Stimulated activated CD4-positive, alpha-beta T cell treated with anti-CD3 and anti-CD28 coated beads, TNF-alpha, amount 100 ng/mL, for 4 hours (primary cell): ENCODE measurements at places on chromosomes 12 and 14.

GRCh38 chr12:6215120-6215807 is 15.1 kb downstream of the CD9 start:
- no peak for DNase-seq

DNA sequence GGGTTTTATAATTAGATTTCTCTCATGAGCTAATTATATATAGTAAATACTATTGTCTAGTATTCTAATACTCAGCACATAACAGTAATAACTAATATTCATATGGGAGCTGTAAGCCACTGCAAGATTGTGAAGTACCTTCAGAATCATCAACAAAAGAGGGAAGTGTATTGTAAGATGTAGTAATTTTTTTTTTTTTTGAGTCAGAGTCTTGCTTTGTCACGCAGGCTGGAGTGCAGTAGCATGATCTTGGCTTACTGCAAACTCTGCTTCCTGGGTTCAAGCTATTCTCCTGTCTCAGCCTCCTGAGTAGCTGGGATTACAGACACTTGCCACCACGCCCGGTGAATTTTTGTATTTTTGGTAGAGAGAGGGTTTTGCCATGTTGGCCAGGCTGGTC is 3.1 kb downstream of the GPR33 start:
- DNase-seq = no peak

GRCh38 chr12:63795032-63795687 is 15.5 kb downstream of the RXYLT1 start:
- DNase-seq = no peak

- DNase-seq = no peak
Measured at GRCh38 chr14:35338731-35339405, 46.7 kb downstream of the PSMA6 start.

DNA sequence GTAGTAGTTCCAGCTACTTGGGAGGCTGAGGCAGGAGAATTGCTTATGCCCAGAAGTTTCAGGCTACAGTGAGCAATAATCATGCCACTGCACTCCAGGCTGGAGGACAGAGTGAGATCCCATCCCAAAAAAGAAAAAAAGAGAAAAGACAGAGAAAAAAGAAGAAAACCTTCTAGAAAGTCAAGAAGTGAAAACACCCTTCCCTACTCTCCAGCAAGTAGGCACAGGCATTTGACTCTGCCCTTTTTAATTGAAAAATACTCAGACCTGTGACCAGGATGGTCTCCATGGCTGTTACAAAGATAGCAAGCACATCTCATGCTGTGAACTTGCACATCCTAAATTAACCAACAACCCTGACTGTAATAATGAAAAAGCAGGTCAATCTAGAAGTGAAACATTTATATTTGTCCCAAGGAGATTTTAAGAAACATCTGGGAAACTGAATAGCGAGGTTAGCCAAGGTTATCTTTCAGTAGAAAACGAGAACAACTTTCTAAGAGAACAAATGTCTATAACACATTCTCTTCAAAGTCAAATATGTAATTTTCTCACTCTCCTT is 2.0 kb downstream of the TMTC1 start:
- no peak for DNase-seq

DNA sequence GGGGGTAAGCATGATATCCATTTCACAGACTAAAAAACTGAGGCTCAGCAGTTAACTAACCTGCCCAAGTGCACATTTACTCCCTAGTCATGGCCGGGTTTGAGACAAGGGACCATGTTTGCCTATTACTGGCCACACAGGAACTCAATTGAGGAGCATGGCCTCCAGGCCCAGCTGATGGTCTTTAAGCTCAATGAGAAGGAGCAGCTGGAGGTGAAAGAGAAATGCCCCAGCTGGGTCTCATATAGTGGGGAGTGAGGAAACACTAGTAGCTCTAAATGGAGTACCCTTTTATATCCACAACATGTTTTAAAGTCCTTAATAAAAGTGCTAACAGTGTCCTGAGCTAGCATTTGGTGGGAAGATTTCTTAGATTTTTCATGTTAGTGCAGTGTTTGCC is 1.6 kb downstream of the TDP1 start:
- DNase-seq = no peak

DNA sequence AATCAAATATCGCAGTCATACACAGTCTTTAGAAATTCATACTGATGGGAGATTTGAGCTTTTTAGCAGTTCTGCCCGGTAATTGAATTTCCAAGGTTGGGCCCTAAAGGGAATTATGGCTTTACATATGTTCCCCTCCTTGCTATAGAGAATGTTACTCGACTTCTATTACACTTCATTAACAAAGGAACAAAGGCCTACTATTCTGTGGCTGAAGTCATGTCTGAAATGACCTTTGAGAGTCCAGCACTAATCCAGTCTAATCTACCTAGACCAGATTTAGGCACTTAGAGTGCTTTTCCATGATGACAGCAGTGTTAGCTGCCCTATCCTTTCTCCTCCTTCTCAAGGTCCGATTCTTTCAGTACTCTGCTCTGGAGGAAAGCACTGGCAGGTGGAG is 305.3 kb downstream of the MED13L start:
- no peak for DNase-seq

GRCh38 chr12:106873983-106874382 is 81.7 kb upstream of the TMEM263 start:
- DNase-seq = no peak

DNA sequence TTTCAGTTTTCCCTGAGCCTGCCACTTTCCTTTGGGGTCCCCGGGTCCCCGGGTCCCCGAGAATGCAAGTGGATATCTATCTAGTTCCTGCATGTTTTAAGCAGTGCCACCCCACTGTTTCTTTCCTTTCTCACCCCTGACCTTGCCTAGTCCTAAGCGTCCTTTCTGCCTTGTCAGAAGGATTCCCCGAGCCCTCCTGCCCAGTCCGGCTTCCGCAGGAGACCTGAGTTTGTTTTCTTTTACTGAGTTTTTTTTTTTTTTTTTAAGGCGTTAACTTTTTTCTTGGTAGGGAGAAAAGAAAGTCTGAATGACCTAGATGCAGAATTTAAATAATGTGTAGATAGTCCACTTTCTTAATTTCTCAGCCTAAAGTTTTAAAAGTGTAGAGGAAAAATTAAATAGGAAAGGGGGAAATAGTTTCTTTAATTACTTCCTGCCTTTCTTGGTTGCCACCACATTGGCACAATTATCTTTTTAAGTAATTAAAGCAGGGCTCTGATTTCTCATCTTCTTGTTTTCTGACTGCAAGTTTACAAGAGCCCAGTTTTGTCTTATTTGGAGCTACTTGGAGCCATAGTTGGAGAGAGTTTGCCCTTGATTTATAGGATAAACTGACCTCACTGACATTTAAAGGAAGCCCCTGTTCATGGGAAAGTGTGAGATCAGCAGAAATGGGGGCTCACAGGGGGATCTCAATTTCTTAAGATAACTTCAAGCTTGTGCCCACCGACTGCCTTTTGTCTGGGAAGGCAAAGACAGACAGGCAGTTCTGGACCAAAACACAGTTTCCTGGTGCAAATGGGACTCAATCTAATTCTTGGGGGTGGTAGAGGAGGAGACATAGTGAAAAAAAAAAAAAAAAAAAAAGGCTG is 2.9 kb downstream of the PAX9 start:
- no peak for DNase-seq

GRCh38 chr14:97107760-97108159 is 310.6 kb downstream of the VRK1 start:
- DNase-seq = no peak

DNA sequence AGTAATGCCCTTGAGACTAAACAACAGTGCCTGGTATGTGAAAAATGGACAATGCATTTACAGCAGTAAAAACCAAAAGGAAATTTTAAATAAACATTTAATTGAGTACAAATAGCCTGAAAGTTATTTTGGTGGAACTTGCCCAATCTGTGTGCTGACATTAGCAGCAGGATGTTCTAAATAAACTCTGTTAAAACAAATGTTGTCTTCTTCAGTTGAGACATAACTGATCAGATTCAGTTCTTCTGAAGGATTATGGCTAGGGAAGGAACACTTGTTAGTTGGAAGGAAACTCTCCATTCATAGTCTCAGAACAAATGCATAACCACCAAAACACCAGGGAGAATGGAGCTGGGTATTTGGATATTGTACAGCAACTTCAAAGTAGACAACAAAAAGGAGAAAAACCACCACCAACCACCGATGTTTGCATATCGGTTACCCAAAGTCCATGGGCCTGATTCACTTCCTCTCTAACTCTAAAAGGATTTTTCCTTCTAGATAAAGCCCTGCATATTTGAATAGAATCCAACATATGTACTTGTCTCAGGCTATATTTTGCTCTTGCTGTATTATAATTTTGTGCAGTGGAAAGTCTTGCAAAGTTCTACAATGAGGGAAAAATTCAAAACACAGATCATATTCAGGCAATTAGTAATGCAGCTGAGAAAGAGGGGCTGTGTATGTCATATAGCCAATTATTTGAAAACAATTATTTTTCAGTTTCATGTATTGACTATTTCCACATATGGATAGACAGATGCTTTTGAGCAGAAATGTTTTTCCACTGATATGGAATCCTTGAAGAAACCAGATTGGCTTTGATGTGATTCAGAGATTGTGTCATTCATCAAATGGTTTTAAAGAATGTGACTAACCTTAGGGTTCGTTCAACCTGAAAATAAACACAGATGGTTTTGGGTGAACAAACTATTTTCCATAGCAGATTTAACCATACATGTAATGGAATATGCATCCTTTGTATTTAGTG is 152.2 kb upstream of the BMP4 start:
- DNase-seq = no peak

GRCh38 chr14:68359837-68360552 is 432.9 kb downstream of the ZFP36L1 start:
- DNase-seq = no peak

GRCh38 chr12:4857472-4858291 is 52.0 kb upstream of the KCNA1 start:
- DNase-seq = peak; percentile 35

- DNase-seq = no peak
Measured at GRCh38 chr12:128455851-128456250, 188.9 kb downstream of the TMEM132C start.

DNA sequence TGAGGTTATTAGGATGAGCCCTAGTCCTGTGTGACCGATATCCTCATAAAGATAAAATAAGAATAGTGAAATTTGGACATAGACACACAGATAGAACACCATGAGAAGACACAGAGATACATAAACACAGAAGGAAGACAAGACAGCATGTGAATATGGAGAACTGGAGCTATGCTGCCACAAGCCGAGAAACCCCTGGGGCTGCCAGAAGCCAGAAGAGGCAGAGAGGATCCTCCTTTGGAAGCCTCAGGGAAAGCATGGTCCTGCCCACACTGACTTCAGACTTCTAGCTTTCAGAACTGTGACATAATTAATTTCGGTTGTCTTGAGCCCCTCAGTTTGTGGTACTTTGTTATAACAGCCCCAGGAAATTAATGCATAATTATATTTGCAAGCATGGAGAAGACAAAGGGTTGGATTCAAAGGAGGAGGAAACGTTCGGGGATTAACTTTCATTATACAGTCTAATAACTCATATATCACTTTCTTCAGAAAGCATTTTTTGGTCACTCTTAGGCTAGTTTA is 1501.8 kb upstream of the FLRT2 start:
- DNase-seq = no peak

DNA sequence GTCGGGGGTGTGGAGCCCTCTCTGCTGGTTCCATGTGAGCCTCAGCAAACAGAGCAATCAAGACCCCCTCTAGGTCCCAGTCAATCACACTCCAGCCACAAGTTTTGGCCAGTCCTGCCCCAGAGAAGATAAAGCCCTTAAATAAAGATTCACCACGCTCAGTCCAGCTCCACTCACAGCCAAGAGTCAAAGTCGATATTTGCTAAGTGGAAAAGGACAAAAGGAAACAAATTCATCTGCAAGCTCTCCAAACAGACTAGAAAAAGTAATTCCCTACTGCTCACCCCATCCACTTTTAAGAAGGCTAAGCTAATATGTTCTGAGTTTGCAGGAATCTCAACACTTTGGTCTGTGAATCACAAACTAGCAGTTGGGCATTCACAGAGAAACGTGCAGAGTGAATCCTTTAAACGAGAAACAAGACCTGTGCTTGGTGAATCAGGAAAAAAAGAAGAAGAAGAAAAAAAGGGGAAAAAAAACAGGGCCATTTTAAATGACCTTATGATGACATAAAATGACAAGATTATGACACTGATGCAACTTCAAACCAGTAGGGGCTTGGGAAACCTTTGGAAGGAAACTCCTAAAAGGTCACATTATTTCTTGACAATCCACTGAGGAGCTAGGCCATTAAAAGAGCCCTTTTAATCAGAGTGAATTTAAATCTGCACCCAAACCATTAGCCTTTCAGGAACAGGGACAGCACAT is 41.8 kb upstream of the FOXN3 start:
- no peak for DNase-seq

DNA sequence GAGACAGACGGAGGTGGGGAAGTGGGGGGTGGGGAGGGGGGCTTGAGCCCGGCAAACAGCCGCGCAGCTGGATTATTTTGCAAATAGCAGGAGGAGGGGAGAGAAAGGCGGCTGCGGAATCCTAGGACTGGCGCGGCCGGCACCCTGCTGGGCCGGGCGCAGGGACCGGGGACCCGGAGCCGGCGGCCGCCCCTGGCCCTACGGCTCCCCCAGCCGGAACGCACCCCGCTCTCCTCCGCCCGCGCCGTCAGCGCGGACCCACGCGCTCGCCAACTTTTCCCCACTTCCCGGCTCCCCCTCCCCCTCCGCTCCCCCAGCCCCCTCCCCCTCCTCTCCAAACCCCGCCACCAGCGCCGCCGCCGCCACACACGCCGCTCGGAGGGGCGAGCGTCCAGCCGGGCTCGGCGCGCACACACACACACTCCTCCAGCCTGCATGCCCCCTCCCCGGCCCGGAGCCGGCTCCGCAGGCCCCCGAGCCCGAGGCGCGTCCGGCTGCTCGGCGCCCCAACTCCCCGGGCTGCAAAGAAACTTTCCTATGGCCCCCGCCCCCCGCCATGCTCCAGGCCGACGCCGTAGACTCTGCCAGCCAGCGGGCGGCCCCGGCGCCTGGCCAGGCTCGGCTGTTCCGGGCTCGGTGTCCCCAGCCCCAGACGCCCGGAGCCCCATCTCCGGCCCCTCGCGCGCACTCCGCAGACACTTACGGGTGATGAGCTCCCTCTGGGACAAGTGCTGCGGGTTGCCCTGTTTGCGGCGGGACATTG is 1.4 kb downstream of the BCL11B start:
- DNase-seq = no peak

- DNase-seq = no peak
Measured at GRCh38 chr12:88958153-88958552, 377.9 kb upstream of the KITLG start.

GRCh38 chr12:127635838-127636237 is 631.1 kb upstream of the TMEM132C start:
- DNase-seq = no peak

- DNase-seq = no peak
Measured at GRCh38 chr12:128920468-128920867, 67.2 kb downstream of the GLT1D1 start.

DNA sequence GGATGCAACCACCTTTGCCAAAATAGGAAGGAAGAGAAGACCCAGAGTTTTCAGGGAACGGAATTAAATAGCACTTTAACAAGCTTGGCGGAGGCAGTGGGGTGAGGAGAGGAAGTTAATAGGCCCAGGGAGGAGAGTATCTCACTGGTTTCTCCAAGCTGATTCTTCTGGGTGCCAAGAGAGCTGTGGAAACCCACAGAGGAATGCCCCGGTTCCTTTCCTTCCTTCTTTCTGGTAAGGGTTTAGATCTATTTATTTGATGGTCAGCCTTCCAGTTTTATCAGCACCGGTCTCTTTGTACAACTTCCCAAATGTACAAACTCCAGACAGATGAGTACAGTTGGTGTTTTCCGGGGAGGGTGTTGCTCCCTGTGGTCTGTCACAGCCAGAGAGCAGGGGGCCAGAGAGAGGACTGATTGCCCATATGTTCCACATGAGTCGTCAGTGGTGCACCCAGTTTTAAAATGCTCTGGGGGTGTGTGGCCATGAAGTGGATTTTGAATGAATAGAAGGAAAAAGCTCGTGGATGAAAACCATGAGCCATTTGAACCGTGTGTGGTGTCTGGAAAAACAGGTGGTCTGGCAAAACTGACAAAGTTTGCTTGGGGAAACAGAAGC is 26.6 kb downstream of the PRKCH start:
- no peak for DNase-seq
